ENCODE measurements at places on chromosomes 5 and 9.
A peak's percentile ranks its signal among the peaks of the same experiment; 100 is the strongest.

- DNase-seq = peak; percentile 47
Measured at GRCh38 chr9:137168904-137169856, 671 bp downstream of the LRRC26 start.

DNA sequence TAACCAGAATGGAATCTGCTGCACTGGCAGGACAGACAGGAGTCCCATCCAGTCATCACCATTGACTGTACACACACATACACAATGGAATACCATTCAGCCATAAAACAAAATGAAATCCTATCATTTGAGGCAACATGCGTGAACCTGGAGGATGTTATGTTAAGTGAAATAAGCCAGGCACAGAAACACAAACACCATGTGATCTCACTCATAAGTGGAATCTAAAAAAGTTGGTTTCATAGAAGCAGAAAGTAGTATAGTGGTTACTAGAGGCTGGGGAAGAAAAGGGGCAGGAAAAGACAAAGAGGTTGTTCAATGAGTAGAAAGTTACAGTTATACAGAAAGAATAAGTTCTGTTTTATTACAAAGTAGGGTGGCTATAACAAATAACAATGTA is 884.0 kb upstream of the ACO1 start:
- no peak for DNase-seq

DNA sequence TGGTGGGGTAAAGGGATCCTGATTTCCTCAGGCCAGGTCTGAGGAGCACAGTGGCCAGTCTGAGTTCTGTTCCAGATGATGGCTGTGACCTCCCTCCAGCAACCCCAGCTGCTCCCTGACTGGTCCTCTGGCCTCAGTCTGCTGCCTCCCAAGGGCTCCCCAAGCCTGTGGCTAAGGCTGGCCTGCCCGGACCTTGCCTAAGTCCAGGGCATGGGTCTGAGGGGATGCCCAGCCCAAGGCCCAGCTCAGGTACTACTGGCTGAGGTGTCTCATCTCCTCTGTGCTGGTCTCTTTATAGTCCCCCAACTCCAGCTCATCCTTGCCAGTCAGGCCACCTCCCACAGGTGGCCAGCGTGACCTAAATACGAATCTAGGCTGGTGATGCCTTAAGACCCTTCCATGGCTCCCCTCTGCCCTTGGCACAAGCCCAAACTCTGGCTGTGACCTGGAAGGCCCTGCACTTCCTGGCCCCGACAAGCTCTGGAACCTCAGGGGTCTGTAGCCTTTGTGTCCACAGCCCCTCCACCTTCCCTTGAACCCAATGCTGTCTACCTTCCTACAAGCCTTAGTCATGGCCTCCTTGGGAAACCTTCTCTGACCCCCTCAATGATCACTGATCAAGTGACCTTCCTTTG is 9.8 kb downstream of the KIF12 start:
- DNase-seq = no peak

- DNase-seq = no peak
Measured at GRCh38 chr9:110049699-110050450, 158.1 kb downstream of the C9orf152 start.

DNA sequence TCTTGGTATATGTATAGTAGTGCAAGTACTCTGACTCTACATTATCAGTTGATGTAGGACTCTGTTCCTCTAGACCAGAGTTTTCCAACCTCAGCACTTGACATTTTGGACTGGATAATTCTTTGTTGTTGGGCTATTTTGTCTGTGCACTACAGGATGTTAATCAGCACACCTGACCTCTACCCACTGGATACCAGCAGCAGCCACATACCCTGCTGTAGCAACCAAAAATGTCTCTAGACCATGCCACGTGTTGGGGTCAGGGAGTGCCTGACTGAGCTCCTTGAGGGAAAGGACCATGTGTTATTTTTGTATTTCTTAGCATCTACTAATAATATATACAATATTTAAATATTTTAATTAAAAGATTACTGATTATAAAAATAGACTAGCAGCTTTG is 42.7 kb downstream of the TNPO1 start:
- DNase-seq = no peak

- DNase-seq = no peak
Measured at GRCh38 chr5:54305737-54306136, 4.6 kb downstream of the ARL15 start.

- no peak for DNase-seq
Measured at GRCh38 chr9:91273853-91274552, 87.7 kb downstream of the AUH start.

DNA sequence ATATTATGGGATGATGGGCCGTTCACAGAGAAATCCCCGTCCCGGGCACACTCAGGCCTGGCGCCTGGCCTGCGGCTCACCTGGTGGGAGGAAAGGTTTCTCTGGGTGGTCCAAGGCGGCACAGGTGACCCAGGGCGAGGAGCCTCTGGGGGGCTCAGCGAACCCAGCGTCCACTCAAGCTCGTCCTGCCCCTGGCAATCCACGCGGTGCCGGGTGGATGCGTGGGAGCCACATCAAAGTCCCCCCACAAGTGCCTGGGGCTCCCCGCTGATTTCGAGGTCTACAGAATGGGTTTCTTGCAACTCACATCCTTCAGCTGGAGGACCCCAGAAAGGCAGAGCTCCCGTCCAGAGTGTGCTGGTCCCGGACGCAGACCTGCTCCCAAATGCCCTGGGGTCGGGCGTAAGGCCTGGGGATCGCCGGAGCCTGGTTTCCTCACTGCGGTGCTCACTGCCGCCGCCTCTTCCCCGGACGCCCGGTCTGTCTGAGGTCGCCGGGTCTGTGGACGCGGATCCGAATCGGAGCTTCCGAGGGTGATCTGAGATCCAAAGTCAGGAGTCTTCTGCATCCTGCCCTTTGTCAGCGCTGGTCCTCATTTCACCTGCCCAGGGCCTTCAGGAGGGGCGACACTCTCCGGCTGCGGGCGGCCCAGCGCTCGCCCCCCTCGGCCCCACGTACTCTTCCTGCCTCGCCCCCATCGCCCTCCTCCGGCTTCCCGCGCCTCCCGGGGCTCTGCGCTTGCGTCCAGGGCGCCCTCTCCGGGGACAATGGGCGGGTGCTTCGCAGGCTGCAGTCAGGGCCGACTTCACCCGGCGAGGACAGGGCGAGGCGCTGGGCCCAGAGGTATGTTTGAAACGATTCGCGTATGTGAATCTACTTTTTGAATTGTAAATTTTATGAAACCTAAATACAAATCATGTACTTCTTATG is 20.0 kb upstream of the RUFY1 start:
- peak; percentile 59 for DNase-seq

- no peak for DNase-seq
Measured at GRCh38 chr5:58885260-58885659, 302.4 kb downstream of the RAB3C start.

GRCh38 chr5:145791866-145792265 is 43.3 kb downstream of the PRELID2 start:
- no peak for DNase-seq

GRCh38 chr5:94893412-94894135 is 275.1 kb downstream of the SLF1 start:
- no peak for DNase-seq

GRCh38 chr9:33288828-33289483 is 1.4 kb upstream of the NFX1 start:
- no peak for DNase-seq

GRCh38 chr9:17906176-17906840 is 327.4 kb downstream of the SH3GL2 start:
- no peak for DNase-seq

- DNase-seq = no peak
Measured at GRCh38 chr9:120899490-120900068, 22.6 kb upstream of the PHF19 start.

GRCh38 chr9:8887369-8887768 is 1087.8 kb upstream of the DMAC1 start:
- DNase-seq = no peak

GRCh38 chr5:18772475-18772874 is 1138.2 kb downstream of the TAF11L14 start:
- no peak for DNase-seq

- DNase-seq = peak; percentile 14
Measured at GRCh38 chr5:168114444-168115017, 176.9 kb upstream of the WWC1 start.

DNA sequence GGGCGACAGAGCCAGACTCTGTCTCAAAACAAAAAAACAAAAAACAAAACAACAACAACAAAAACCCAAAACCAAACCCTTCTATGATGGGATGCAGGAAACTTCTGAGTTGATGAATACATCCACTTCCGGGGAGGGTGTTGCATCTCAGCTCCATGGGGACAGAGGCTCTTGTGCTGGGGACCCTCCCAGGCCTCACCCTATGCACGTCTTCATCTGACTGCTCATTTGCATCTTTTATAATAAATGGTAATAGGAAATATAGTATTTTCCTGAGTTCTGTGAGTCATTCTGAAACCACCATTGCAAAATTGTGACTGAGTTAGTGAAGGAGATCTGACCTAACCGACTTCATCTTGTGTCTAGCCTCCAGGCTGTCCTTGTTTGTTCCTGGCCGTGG is 109.5 kb upstream of the SLC28A3 start:
- no peak for DNase-seq

GRCh38 chr5:156310115-156310514 is 16.8 kb upstream of the SGCD start:
- no peak for DNase-seq
